ENCODE measurements at places on chromosomes 3 and 15.

DNA sequence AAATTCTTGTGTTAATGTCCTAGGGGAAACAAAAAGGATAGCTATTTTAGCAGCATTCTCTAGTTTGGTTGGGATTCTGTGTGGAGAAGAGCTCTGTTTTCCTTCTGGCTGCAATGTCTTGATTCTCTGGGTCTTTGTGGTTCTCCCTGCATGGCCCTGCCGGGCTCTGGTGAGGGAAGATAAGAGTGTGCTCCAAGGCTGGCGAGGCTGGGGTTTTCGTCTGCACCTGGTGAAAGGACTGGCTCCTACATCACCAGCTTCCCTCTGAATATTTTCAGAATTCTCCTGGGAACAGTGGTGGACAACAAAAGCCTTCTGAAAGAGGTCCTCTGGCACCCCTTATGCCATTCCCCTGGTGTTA is 38.1 kb upstream of the SFMBT1 start:
- no peak for DNase-seq

DNA sequence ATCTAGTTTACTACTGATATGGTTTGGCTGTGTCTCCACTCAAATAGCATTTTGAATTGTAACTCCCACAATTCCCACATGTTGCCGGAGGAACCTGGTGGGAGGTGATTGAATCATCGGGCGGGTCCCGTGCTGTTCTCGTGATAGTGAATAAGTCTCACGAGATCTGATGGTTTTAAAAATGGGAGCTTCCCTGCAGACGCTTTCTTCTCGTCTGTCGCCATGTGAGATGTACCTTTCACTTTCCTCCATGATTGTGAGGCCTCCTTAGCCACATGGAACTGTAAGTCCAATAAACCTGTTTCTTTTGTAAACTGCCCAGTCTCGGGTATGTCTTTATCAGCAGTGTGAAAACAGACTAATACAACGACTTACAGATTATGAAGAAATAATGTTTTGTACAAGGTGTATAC is 35.6 kb upstream of the PYDC2 start:
- DNase-seq = no peak

DNA sequence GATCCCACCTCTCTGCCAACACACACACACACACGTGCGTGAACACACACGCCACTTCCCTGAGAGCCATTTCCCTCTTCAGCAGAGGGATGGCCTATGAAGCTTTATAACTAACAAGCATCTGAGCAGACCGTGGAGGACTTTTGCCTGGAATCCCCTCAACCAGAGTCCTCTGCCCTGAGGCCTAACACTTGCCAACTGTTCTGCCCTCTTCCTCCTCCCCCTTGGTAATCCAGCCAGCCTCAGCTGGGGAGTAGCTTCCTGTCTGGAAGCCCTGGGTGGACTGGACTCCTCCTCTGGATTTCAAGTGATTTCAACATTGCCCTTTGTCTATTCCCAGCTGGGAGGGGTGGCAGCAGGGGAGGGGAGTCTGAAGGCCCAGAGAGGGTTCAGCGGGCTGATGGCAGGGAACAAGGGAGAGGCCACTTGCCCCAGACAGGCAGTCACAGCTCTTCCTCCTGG is 68.4 kb upstream of the HACD2 start:
- DNase-seq = peak; percentile 47

GRCh38 chr3:127672429-127673190 is at the start of gene ABTB1:
Gene ABTB1, plus strand, starts transcription at chr3:127672952. Its CDS starts 74 bp downstream, at chr3:127673026.
- DNase-seq = peak; percentile 82

DNA sequence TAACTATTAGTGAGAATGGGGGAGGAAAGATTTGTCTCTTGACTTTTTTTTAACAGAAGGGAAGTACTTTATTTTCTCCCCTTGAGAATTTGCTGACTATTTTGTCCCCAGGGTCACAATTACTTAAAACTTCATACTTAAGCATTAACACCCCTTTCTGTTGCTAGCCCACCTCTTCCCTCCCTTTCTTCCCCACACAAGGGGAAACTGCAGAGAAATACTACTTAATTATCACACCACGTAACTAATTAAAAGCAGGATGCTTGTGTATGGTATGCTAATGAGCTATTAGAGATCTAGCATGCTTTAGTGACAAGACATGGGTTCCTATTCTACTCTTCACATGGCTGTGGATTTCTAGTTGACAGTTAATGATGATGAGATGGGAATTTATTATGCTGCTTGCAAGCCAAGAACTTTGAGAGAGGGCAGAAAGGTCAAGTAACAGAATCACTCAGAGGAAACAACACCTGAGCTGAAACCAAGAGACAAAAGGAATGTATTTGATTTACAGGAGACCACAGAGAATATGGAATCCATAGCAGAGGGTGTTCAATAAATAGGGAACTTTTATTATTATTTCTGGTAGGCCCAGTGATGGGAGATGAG is 179.2 kb downstream of the LSAMP start:
- no peak for DNase-seq

GRCh38 chr3:113051787-113052186 is 61.0 kb downstream of the GTPBP8 start:
- DNase-seq = no peak

DNA sequence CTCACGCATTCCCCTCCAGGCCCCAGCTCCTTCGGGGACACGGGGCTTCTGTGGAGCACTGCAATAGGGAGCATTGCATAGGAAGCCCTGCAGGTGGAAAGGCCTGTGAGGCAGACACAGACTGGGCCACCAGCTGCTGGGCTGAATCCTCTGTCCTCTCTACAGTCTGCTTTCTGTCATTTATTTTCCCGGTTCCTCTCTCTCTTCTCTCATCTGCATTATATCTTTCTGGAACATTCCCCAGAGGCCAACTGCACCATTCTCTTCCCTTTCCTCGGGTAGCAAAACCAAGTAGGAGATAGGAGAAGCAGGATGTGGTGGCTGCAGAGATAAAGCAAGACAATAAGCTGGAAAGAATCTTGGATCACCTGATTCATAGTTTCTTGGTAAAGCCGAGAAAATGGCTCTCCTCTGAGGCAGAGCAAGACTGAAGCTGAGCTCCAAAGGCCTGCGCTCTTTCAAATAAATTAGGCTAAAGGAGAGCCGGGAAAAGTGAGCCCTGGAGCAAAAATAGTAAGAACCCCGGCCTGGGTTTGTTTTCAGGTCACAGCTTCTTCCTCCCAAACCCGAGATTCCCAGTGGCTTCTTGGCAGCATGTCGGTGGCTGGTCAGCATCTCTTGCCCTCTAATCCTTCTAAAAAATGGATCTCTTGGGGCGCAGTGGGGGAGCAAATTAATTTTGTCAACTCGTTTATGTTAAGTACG is 5.3 kb downstream of the TM4SF4 start:
- DNase-seq = no peak

- DNase-seq = no peak
These were observed 162.8 kb downstream of the SLC9A9 start for GRCh38 chr3:143685491-143685890.

DNA sequence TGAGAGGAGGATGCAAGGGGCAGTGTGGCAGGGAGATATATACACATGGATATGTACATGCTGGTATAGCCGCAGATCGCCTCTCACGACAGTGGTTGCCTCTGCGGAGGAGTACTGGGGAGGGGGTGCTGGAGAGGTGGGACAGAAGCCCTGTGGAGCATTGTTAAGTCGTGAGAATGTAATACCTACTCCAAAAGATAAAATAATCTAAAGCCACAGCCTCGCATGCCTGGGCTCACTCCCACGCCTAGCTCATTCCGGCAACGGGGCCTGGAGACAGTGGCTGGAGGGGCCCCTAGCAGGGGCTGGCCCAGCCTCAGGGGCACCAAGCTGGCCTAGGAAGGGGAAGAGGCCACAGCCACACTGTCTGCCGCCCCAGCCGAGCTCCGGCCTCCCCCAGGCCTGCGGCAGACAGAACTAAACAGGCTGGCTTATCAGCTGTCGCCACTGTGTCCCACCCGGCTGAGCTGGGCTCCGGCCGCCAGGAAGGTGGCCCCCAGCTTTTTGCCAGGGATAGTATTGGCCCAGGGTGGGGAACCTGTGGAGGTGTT is 65.1 kb upstream of the LCTL start:
- DNase-seq = no peak

DNA sequence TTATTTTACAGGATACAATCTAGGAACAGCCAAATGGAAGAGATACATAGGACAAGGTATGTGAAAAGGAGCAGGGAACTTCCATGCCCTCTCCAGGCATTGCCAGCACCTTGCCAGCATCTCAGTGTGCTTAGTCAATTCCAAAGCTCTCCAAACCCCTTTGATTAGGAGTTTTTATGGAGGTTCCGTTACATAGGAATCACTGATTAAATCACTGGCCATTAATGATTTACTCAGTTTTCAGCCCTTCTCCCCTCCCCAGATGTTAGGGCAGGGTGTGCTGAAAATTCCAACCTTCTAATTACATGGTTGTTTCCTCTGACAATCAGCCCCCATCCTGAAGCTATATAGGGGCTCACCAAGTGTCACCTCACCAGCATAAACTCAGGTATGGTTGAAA is 11.5 kb downstream of the MYLK start:
- DNase-seq = no peak

DNA sequence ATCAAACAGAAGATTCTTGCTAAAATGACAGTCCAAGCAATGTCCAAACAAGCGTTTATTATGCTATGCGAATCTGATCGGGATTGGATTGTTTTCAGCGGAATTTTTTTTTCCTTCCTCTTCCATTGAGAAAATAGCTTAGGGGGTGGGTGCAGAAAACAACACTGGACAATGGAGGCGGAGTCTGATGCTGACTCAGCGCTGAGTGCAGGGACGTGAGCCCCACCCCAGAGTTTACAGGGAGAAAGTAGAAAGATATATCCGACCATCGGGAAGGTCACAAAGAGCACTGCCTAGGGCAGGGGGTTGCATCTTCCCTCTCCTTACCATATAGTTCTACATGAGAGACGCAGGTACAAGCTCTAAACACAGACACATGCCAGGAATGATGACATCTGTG is 117.0 kb downstream of the FOXP1 start:
- no peak for DNase-seq

- DNase-seq = no peak
These were observed 79.4 kb downstream of the TM4SF4 start for GRCh38 chr3:149553781-149554451.

GRCh38 chr15:101003706-101004105 is 84.5 kb downstream of the LRRK1 start:
- no peak for DNase-seq

DNA sequence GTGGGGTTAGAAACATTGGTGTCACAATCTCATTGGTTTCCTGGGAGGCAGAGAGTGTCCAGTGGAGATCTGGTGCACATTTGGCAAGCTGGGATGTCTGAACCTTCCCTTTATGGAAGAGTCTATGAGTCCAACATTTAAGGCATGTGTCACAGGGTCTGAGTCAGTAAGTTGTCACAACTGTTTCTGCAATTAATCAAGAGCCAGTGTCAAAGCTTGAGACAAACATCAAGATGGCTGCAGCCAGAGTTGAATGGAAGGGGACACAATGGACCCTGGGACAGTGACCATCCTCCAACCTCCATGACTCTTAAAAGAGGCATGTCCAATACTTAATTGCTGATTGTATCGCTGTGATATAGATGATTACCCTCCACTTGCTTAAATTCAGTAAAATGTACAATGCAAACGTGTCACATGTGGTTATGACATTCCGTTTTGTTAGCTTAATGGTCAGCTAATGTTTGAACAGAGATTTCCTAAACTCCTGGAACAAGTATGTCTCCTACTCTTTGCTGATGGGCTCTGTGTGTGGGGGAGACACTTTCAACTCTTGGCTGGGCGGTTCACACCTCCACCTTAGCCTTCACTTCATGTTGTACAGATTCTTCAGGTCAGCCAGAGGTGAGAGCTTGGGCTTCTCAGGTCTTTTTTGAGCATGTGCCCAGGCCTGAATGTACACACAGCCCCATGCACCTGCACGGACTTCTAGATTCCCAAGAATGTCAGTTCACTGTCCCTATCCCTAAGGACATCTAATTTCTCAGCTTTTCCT is 79.9 kb upstream of the PRR23E start:
- DNase-seq = no peak

DNA sequence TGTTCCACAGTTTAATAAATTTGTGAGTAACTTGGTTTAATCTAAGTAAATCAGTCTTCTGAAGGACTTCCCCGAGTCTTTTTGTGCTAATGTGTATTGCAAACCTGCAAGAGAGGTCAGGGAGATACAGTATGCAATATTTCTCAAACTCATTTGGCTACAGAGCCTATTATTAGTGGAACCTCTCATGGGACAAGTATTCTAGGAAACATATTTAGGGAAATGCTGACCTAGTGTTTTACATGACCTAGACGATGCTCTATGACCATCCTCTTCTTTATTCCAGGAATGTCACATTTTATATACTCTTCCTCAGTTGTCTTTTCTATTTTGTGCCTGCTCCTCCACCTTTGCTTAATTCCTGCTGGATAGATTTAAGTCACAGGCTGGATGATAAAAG is 327.8 kb upstream of the TBC1D5 start:
- DNase-seq = no peak

DNA sequence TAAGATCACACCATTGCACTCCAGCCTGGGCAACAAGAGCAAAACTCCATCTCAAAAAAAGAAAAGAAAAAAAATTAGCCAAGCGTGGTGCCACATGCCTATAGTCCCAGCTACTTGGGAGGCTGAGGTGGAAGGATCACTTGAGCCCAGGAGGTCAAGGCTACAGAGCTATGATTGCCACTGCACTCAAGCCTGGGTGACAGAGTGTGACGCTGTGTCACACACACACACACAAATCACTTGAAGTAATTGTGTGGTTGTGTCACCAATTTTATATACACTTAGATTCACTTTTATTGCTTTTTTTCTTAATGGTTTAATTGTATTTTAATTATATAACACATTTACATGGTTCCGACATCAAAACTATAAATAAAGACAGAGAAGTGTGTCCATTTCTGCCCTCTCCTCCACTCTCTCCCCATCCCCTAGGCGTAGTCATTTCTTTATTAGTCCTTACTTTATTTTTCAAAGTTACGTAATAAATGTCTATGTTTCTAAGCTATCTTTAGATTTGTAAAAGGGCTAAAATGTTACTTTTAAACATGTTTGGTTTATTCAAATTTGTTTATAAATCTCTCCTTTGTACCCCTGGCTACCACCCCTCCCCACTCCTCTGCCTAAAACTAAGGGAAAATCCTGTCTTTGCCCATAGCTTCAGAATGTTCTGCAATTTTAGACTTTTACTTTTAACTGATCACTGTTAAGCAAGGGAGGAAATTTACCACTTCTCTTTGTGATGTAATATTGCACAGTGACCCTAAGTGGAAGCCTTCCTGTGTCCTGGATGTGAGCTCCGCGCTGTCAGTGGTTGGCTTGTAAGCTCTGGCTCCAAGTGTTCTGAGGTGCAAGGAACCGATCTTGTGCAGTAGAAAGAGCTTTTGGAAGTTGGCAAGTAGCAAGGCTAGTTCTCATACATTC is 10.8 kb upstream of the VILL start:
- peak; percentile 2 for DNase-seq

GRCh38 chr3:81545572-81545971 is 215.9 kb downstream of the GBE1 start:
- no peak for DNase-seq

GRCh38 chr3:118938183-118938961 is 96.3 kb downstream of the IGSF11 start:
- DNase-seq = no peak

- no peak for DNase-seq
These were observed 442.7 kb upstream of the NR2F2 start for GRCh38 chr15:95887666-95888390.

GRCh38 chr3:94794563-94794962 is 731.7 kb downstream of the NSUN3 start:
- DNase-seq = no peak

- no peak for DNase-seq
These were observed 37.1 kb upstream of the ST3GAL6 start for GRCh38 chr3:98726084-98726483.

GRCh38 chr15:74442063-74442462 is 8.3 kb upstream of the SEMA7A start:
- no peak for DNase-seq
